ENCODE measurements at places on chromosomes 3 and 15. TPM values are rescaled to one million over a fixed set of nuclear protein-coding genes. Genes with fewer than 3 reads are reported as not detected.

GRCh38 chr3:100766069-100766468, 56.8 kb downstream of the TFG start:
- no peak overlapping the region for H3K4me3 ChIP-seq
- no peak overlapping the region for H3K27ac ChIP-seq
- H3K4me1 ChIP-seq, result peaks cover 1% of the 10 kb centered on the region
- H3K27me3 ChIP-seq, result peaks cover 20% of the 10 kb centered on the region

The CLDN18 gene
- not detected for total RNA-seq

The UPK1B gene
- total RNA-seq, result not detected

DNA sequence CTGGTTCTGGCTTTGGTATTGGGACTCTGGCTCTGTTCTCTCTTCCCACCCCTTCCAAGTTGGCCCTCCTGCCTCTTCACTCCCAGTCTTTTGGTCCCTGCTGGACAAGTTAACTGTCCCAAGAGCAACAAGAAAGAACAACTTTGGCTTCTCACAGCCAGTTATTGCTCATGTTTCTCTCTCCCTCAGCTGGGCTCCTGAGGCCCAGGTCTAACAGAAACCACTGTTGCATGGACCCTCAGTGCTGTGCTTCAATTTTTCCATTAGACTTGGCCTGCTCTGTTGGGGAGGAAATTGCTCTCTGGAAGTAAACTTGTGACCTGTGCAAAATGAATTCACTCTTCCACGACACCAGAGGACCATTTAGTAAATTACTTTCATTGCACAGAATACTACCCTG, 64.5 kb downstream of the CHST2 start:
- no peaks in the 10 kb centered on the region for H3K36me3 ChIP-seq
- H3K27ac ChIP-seq, result no peak overlapping the region
- DNase-seq, result no peak

The RPL35A gene
- total RNA-seq, result 1,330 TPM

DNA sequence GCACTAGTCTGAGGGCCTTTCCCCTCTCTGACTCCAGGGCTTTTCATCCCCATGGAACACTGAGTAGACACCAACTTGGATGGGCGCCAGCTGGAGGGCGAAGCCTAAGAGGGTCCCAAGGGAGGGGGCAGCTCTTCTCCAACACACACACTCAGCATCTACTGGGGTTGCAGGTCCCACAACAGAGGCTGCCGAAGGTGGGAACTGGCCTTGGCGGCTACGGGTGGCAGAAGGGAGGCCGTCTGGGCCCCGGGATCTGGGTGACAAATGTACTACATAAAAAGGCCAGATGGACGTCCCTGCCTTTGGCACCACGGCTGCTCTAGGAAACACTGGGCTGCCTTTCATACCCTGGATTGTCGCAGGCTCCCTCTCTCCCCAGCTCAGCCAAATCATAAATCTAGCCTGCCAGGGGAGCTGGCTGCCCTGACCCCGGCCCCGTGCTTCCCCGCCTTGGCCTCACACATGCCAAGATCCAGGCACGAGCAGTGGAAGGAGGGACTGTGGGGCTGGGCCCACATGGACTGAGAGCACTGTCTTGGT, 31.5 kb downstream of the SEMA5B start:
- no peak overlapping the region for H3K4me3 ChIP-seq
- H3K4me1 ChIP-seq, result peaks cover 15% of the 10 kb centered on the region
- H3K27me3 ChIP-seq, result peaks cover 53% of the 10 kb centered on the region
- no peak overlapping the region for H3K27ac ChIP-seq
- no peaks in the 10 kb centered on the region for H3K36me3 ChIP-seq
- no peak for DNase-seq

DNA sequence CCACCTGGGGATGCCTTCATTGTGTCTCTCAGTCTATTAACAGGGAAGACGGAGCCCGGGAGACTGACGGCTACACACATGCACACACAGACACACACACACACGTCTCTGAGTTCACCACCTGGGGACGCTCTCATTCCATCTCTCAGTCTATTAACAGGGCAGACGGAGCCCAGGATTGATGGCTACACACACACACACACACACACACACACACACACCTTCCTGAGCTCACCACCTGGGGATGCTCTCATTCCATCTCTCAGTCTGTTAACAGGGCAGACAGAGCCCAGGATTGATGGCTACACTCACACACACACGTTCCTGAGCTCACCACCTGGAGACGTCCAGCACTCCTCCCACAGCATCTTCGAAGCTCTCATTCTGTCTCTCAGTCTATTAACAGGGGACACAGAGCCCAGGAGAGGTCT, 143.9 kb downstream of the OR4M2 start:
- peaks cover 11% of the 10 kb centered on the region for H3K36me3 ChIP-seq
- no peak overlapping the region for H3K4me3 ChIP-seq

The HACD2 gene
- total RNA-seq, result 22.8 TPM

DNA sequence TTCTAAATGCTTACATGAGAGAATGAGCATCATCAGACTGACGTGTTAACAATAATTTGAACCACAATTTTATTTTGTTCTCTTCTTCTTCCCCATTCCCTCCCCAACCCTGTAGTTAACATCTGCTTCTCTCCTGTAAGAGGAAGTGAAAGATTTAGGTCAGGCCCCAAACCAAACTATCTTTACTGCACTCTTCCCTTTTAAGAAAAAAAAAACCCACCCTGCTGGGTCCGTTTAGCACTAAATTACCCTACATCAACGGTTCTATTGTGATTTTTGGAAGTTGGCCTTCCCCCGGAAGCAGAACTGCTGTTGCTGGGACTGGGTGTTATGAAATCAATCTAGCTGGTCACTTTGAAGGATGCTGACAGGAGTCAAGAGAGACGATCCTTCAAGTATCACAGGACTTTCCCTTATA, 49.4 kb downstream of the NFKBIZ start:
- H3K27ac ChIP-seq, result no peak overlapping the region
- H3K27me3 ChIP-seq, result no peaks in the 10 kb centered on the region
- no peaks in the 10 kb centered on the region for H3K36me3 ChIP-seq
- H3K4me3 ChIP-seq, result no peak overlapping the region
- DNase-seq, result no peak

The PLA2G4D gene
- total RNA-seq, result not detected

DNA sequence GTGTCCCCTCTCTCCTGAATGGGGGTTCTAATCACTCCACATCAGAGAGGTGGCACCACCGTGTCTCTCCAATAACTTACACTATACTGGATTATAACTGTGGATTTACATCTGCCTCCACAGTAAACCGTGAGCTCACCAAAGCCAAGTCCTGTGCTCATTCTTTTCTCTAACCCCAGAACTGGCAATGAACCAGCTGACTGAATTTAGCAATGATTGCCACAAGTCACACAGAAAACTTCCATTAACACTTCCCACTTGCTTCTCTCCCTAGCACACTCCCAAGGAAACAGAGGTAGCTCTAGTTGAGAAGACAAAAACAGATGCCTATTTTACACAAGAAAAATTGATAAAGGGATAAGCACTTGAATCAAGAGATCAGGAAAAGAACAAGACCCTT, 361.3 kb downstream of the ULK4 start:
- H3K4me1 ChIP-seq, result peaks cover 9% of the 10 kb centered on the region
- H3K36me3 ChIP-seq, result no peaks in the 10 kb centered on the region
- no peak overlapping the region for H3K27ac ChIP-seq
- no peak overlapping the region for H3K4me3 ChIP-seq

- H3K27me3 ChIP-seq, result no peaks in the 10 kb centered on the region
- peaks cover 6% of the 10 kb centered on the region for H3K4me1 ChIP-seq
- H3K27ac ChIP-seq, result no peak within 1 kb of the TSS
- no peak within 1 kb of the TSS for H3K4me3 ChIP-seq
- H3K36me3 ChIP-seq, result peaks cover 43% of the 10 kb centered on the region
These were observed at the start of gene UBAP1L for GRCh38 chr15:65115086-65115485. Gene UBAP1L (minus strand): TSS chr15:65115200. CDS start chr15:65106215, 8,985 bp downstream.

DNA sequence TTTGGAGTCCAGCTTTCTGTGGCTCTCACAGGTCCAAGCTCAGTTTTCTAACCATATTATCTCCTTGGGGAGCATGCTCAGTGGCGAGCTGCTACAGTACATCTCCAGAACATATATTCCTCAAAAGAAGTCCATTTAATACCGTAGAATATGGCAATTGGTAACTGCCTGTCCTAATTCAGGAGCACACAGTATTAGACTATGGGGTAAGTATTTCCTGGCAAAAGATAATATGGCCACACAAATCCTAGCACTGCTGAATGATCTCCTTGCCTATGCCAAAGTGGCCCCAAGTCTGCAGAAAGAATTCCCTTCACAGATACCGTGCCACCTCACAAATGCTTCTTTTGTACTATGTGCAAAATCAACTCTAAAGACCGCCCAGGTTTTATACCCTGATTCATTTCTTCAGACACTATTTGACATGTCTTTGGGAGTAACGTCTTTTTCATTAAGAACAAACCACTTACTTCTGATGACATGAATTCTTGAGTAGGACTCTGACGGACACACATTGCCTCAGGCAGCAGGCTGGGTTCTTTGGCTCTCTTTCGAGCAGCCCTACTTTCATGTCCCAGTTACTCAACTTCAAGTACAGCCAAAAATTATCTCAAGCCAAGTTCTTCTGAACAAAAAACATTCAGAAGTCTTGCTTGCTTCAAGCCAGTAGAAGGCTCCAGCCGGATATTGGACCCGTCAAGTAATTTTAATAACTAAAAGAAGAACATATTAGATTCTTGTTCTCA, 368.3 kb upstream of the DCBLD2 start:
- no peaks in the 10 kb centered on the region for H3K27me3 ChIP-seq
- H3K4me1 ChIP-seq, result no peaks in the 10 kb centered on the region
- H3K4me3 ChIP-seq, result no peak overlapping the region
- no peak overlapping the region for H3K27ac ChIP-seq
- no peak for DNase-seq

- no peaks in the 10 kb centered on the region for H3K4me1 ChIP-seq
- H3K4me3 ChIP-seq, result no peak overlapping the region
- H3K27me3 ChIP-seq, result no peaks in the 10 kb centered on the region
- no peak for DNase-seq
These were observed 18.7 kb downstream of the TNFAIP8L3 start for GRCh38 chr15:51075826-51076523.

GRCh38 chr3:126908752-126909275, 74.1 kb upstream of the PLXNA1 start:
- H3K4me3 ChIP-seq, result no peak overlapping the region
- H3K4me1 ChIP-seq, result no peaks in the 10 kb centered on the region
- H3K27ac ChIP-seq, result no peak overlapping the region
- H3K27me3 ChIP-seq, result no peaks in the 10 kb centered on the region
- DNase-seq, result no peak
- H3K36me3 ChIP-seq, result peaks cover 10% of the 10 kb centered on the region

The ALPK3 gene
- 30.5 TPM for total RNA-seq

DNA sequence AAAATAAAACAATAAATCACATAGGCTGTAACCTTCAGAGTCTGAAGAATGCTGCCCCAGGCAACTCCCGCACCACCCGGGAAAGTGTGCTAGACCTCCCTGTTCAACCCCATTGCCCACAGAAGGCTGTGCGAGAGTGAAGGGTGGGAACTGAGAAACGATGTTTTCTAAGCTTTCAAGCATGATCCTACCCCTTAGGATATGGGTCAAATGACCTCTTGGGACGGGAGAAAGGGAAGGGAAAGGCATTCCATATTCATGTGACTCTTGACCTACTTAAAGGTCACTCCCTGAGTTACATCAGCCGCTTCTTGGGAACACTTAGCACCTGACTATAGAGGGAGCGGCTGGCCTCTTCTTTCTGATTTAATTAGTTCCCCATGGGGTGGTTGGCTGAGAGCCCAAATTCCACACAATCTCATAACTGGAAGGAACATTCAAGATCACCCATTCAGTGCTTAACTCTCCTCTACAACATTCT, 114.7 kb upstream of the SLC24A5 start:
- no peaks in the 10 kb centered on the region for H3K36me3 ChIP-seq
- peaks cover 46% of the 10 kb centered on the region for H3K4me1 ChIP-seq
- no peak overlapping the region for H3K4me3 ChIP-seq
- DNase-seq, result peak; percentile 30
- no peaks in the 10 kb centered on the region for H3K27me3 ChIP-seq
- peak overlapping the region; percentile 73 for H3K27ac ChIP-seq

The C2CD4B gene
- not detected for total RNA-seq

- no peaks in the 10 kb centered on the region for H3K36me3 ChIP-seq
- DNase-seq, result peak; percentile 24
- H3K27me3 ChIP-seq, result no peaks in the 10 kb centered on the region
- H3K27ac ChIP-seq, result peak overlapping the region; percentile 2
- no peak overlapping the region for H3K4me3 ChIP-seq
These were observed 126.1 kb downstream of the LRRK1 start for GRCh38 chr15:101045236-101045646.

DNA sequence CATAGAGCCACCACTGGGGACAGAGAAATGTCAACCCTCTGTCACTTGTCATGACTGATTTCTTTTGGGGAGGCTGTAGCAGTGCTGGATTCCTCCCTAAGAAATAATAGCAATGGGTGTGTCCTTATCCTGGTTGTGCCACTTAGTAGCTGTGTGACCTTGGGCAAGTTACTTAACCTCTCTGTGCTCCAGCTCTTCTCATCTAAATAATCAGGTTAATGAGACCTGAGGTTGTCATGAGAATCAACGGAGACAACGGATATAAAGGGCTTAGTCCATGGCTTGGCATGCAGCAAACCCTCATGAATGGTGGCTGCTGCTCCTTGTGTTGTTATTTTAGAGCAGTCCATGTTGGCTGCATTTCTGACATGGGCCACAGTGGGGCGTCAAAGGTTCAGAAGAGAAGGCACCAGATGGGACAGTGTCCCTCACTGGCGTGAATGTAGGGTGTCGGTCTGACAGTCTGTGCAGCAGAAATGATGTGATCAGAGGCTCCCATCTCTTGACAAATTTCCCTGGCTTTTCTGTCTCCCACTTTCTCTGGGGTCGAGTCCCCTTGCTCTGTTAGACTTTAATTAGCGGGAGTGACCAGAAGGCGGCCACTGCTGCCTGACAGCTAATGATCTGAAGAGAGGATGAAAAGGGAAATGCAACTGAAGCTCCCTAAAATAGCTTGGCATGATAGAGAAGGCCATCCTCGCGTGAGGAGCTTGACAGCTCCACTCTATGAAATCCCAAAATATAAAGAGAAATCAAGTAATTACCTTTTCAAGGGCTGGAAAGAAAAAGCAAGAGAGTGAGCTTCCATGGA, 209.4 kb downstream of the CADPS start:
- peak; percentile 81 for DNase-seq
- peak overlapping the region; percentile 26 for H3K4me3 ChIP-seq
- no peaks in the 10 kb centered on the region for H3K4me1 ChIP-seq
- H3K36me3 ChIP-seq, result no peaks in the 10 kb centered on the region

GRCh38 chr15:83846847-83847246, 192.9 kb downstream of the ADAMTSL3 start:
- H3K27ac ChIP-seq, result no peak overlapping the region
- H3K36me3 ChIP-seq, result no peaks in the 10 kb centered on the region
- peaks cover 33% of the 10 kb centered on the region for H3K27me3 ChIP-seq
